ENCODE measurements at places on chromosomes 16 and 17.

DNA sequence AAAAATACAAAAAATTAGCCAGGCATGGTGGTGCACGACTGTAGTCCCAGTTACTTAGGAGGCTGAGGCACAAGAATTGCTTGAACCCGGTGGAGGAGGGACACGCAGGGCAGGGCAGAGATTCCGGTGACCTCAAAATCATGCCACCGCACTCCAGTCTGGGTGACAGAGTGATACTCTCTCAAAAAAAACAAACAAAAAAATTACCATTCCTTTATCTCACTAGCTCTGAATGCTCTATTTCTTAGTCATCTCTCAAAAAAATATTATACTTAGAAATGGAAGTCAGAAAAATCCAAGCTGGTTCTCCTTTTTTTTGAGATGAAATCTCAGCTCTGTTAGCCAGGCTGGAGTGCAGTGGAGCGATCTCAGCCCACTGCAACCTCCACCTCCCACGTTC lies 40.8 kb downstream of the SPOP start:
- no peak for DNase-seq

DNA sequence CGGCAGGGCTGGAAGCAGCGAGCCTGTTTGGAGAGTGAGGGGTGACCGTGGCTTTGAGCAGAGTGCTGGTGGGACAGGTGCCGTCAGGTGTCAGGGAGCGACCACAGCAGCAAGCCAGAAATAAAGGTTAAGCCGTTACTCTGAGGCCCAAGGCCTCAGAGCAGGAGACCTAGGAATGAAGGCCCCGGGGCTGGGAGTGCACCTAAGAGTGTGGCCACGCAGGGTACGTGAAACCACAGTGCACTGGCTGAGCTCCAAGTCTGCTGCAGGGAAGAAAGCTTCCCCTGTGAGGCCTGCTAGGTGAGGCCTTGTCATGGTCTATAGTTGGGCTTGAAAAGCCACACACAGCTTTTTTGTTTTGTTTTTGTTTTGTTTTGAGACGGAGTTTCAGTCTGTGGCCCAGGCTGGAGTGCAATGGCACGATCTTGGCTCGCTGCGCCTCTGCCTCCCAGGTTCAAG lies 8.7 kb downstream of the CLUAP1 start:
- peak; percentile 63 for DNase-seq

DNA sequence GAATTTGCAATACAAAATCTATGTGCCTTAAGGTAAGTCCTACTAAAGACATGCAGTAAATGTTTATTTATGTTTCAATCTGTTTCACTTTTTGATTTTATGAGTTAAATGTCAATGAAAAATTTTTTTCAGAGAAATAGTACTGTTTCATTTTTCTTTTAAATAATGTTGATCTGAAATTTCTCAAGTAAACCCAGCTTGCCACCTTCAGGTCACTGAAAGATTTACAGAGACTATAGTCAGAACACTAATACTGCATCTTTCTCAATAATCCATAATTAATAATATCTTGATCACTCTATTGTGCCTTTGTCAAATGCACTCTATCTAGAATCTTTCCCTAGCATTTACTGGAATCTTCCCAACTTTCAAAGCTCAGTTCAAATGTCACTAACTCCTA lies 6.5 kb upstream of the DHX40 start:
- DNase-seq, result no peak

GRCh38 chr16:89651584-89651983 lies 5.9 kb downstream of the CHMP1A start:
- DNase-seq, result no peak

DNA sequence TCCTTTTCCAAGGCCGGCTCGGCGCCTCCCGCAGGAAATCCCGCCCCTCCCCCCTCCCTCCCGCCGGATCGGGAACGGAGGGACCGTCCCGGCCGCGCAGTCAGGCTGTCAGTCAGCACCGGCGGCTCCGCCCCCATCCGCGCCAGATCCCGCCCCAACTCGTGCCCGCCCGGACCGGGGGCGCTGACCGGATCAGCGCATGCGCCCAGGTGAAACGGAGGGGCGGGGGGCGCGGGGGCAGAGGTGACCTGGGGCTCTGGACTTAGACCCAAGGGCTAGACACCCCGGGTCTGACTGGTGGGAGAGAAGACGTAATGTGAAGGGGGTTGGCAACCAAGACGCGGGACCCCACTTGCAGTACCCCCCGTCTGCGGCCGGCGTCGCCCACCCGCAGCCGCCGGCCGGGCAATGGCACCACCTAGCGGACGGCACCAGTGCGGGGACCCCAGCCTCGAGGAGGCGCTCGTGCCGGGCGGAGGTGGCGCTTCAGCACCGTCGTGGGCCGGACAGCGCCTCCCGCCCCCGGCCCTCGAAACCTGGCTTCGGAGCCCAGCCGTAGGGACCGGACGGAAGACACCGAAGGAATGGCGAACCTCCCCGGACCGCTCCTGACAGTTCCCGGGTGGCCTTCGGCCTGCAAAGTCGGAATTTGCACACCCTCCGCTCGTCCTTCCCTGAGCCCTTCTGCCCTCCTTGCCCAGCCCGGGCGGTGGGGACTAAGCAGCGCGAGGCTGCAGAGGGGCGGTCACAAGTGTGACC lies at the start of gene CASKIN2:
CASKIN2 (minus strand) TSS at position 42 of the 759 bp plus-strand sequence. CDS start 1,733 bp downstream, outside the sequence.
- peak; percentile 62 for DNase-seq

GRCh38 chr17:40803617-40804082 lies 3.9 kb upstream of the KRT28 start:
- peak; percentile 77 for DNase-seq

DNA sequence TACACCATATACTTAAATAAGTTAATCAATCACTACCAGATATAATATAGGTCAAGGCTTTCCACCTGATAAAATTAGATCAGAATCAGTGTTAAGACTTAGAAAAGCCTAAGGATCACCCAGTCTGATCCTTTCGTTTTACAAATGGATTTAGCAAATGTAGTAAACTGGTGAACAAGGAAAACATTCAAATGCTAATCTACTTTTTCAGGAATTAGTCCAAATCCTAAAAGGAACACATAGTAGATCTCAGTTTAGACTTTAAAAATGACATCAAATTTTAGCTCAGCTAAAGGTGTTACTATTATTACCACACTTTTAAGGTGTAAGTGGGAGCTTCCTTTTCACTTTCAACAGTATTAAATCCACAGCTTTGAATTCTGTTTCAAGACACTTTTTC lies 12.0 kb downstream of the PHLPP2 start:
- DNase-seq, result no peak

Measured in stimulated activated CD4-positive, alpha-beta T cell treated with anti-CD3 and anti-CD28 coated beads, TNF-alpha, amount 100 ng/mL, for 24 hours (primary cell).